Glomerular endothelial cell (primary cell): ENCODE measurements at places on chromosomes 2 and 18. TPM values are rescaled to one million over a fixed set of nuclear protein-coding genes. Genes with fewer than 3 reads are reported as not detected.
A peak's percentile ranks its signal among the peaks of the same experiment; 100 is the strongest.

STEAP3 gene
- total RNA-seq = 17.4 and 23.8 TPM in 2 replicates

CCT4 gene
- total RNA-seq = 122 and 143 TPM in 2 replicates

DNA sequence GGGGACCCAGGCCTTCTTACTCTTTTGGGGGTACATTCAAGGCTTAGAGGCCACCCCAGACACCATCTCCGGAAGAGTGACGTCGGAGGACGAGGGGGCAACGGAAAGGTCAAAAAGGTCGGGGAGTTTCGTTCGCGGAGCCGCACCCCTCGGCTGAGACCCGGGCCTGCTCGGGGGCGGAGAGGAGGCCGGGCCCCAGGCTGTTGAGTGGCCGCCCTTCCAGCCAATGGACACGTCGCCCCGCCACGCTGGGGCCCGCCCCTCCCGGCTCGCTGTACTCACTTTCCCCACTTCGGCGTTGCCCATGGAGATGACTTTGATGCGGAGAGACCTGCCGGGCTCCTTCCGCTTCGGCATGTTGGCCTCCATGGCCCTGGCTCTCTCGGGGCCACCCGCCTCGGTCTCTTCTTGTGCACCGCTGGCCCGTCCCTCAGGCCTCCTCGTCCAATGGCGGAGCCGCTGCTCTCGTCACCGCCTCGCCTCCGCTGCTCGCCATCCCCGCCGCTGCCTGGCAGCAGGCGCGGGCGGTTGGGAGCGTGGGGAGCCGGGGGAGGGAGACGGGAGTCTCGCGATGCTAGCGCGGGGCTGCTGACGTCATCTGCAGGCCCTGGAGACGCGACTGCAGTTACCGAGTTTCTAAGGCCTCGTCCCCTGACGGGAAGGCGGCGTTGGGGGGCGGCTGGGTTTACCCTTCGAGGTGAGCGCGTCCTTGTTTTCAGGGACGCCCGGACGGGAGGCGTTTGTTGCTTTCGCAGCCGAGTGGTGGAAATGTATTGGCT, at the start of gene DNAJC27:
DNAJC27 (minus strand) TSS at position 420 of the 779 bp plus-strand sequence; CDS start at position 369, 51 bp downstream.
- DNase-seq = peak; percentile 82

DNA sequence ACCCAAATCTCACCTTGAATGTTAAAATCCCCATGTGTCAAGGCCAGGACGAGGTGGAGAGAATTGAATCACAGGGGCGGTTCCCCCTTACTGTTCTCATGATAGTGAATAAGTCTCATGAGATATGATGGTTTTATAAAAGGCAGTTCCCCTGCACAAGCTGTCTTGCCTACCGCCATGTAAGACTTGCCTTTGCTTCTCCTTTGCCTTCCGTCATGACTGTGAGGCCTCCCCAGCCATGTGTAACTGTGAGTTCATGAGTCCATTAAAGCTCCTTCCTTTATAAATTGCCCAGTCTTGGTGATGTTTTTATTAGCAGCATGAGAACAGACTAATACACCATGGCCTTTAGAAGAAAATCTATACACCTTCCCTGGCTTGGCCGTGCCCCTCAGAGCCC, 7.4 kb upstream of the MBP start:
- no peak for DNase-seq

SFTPB gene
- total RNA-seq = not detected in 2 replicates

GRCh38 chr18:23071285-23071684, 64.0 kb upstream of the CABLES1 start:
- no peak for DNase-seq

GRCh38 chr2:231992888-231993287, 31.4 kb downstream of the DIS3L2 start:
- no peak for DNase-seq

CYB5A gene
- total RNA-seq = 78.1 and 133 TPM in 2 replicates

DNA sequence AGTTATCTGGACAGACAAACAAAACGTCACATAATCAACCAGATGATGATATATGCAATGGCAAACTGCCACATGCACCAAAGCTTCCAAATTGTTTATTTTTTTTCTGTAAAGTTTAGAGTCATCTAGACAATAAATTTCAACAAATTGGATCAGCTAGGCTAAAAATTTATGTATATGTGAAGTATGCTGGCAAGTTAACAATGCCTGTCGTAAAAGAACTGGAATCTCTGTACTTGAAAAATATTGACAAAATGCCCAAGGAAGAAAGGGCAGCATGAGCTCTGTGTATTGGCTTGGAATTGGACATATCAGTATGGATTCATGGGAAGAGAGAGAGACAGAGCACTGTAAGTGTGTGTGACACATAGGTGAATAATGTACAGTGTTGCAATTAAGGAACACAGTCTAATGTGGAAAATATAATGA, 309.8 kb downstream of the ERBB4 start:
- no peak for DNase-seq

DNA sequence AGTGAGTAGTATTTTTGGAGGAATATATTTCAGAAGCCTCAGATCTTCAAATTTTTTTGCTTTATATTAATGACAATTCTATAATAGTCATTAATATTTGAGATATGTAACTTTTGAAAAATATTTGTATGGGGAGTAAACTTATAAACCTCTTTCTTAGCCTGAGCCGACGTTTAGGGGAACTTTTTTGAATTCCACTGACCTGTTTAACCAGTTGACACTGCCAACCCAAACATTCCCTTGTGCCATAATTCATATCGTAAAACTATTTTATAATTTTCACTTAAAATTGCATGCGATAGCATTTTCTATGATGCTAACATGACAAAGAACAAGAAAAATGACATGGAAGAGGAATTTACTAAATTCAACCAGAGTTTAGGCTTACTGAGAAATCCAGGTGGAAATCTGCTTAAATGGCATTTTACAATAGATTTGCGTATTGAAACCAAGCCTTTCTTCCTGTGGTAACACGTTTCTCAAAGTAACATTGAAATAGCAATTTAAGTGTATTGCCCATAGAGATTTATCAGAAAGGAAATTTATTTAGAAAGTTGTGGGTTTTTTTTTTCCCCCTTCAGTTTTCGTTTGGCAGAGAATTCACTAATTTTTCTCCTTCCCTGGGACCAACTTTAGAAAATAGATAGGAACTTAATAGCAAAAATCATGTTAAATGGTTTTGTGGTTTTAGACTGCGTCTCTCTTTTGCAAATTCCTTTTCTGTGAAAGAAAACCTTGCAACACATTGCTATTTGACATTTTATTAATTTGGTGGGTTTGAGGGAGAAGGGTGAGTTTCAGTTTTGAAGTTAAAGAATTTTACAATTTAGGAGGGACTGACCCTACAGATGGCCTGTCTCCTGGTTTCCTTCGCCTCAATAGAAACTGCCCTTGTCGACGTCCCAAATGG, 77.4 kb downstream of the TANC1 start:
- no peak for DNase-seq

DNA sequence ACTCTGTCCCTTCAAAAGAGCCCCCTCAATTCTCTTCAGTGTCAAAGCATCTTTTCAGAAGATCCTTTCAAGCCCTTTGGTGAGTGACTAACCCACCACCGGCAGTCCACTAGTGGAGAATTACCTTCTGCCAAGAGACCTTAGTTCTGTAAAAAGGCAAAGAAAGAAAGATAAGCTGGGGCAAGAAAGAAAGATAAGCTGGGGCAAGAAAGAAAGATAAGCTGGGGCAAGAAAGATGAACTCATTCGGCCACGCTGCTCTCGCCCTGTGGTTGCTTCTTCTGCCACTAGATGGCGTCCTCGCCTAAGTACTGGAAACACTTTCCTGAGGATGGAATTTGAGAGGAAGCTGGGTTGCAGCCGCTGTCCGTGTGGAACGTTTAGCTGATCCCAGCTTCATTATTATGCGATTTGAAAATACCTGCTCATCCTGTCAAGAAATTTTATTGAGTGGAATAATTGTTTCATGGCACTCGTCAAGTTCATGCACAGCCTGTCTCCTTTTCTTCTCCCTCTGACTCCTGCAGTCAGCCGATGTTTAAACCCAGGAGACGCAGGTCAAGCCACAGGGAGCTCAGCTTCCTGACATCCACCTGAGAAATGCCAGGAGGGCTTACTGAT, 17.3 kb upstream of the ANXA4 start:
- DNase-seq = peak; percentile 44

GRCh38 chr2:101327863-101328394, 19.4 kb upstream of the RNF149 start:
- no peak for DNase-seq

CABYR gene
- total RNA-seq = 3.0 and 6.0 TPM in 2 replicates

- no peak for DNase-seq
These were observed 24.8 kb downstream of the RAB27B start for GRCh38 chr18:54852780-54853675.

PXDN gene
- total RNA-seq = 1,281 and 1,930 TPM in 2 replicates

DNA sequence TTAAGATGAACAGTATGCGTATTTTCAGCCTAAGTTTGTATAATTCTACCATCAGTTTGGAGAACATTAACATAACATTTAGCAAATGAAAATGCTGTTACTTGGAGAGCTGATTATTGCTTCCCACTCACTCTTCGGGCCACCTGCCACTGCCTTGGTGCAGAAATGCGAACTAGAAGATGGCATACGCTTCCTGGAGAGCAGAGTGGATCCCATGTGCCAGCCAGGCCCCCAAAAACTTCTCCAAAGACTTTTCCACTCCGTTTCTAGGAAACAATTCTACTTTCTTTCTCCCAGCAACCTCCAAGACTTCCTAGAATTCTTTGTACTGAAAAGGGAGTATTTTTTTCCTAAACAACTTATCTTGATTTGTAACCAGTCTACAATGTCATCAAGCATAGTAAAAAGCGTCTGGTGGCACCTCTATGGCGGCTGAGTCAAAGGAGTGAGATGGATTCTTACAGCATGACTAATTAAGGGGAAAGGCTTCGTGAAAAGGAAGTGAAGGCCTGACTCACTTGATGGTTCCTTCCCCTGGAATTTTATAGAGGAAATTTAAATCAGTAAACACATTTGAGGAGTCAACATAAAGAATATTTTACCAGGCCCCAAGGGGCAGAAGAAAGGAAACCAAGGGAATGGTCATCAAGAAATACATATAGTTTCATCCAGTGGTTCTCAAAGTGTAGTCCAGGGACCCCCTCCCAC, 36.6 kb downstream of the FEZ2 start:
- peak; percentile 91 for DNase-seq

XIRP2 gene
- 2.8 and 6.5 TPM in 2 replicates for total RNA-seq

ACOXL gene
- 0.10 TPM in 1 of 2 replicates, not detected in the other for total RNA-seq

GRCh38 chr18:79496978-79497637, 101.4 kb downstream of the NFATC1 start:
- DNase-seq = no peak

DNA sequence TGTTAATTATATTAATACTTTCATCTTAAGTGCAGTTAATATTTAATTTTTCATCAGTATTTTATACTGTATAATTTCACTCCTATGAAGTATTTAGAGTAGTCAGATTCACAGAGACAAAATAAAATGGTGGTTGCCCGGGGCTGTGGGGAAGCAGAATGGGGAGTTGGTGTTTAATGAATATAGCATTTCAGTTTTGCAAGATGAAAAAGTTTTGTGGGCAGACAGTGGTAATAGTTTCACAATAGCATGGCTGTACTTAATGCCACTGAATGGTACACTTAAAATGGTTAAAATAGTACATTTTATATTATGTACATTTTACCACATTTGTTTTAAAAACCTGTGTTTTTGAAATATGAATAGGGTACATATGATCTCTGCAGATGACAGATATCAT, 31.2 kb downstream of the CFAP221 start:
- no peak for DNase-seq

NLRC4 gene
- not detected in 2 replicates for total RNA-seq

- no peak for DNase-seq
These were observed 58.0 kb upstream of the EDAR start for GRCh38 chr2:109046925-109047508.

MAIP1 gene
- total RNA-seq = 13.7 and 27.1 TPM in 2 replicates

DNA sequence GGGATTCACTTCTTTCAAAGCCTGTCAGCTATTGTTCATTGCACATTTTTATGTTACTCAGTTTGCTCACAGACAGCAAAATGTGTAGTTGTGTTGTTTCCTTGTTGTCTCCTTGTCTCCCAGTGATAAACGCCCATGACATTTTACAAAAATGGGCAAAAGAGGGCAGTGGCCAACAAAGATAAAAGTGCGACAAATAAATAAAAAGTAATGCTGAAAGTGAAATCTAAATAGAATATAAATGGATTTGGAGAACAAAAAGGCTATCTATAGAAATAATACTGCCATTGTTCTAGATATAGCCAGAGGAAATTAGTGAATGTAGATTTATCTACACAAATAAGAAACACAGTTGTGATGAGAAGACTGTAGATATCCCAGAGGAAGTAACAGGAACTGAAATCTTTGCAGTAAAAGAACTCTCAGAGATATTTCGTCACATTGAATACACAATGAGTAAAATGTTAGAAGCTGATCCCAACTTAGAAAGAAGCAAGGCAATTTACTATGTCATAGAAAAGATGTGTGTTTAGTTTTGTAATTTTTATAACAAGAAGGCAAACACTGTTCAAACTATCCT, 1186.2 kb upstream of the FAM98A start:
- no peak for DNase-seq

- no peak for DNase-seq
These were observed 317.0 kb downstream of the CYP26B1 start for GRCh38 chr2:71830497-71831192.

DSG1 gene
- 0.15 TPM in 1 of 2 replicates, not detected in the other for total RNA-seq

DNA sequence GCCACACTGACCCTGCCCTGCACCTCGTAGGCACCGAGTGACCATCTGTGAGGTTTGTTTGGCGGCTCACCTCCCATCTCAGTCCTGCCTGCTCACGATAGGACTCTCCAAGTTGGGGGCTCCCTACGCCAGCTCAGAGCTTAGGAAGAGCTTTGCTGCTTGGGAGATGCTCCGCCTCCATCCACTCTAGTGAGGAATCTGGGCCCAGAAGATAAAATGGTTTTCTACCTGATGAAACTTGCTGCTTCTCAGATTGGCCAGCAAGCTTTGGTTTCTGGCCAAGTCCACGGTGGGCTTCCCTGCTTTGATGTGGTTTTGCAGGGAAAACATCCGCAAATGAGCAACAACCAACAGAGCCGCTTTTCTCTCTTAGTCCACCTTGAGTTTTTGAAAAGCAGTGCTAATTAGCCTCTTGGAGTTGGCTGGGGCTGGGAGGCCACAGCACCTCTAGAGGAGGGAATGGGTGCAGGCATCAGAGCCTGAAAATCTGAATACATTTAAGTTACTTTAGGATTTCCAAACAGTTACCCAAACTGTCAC, 42.2 kb downstream of the THNSL2 start:
- DNase-seq = no peak

UGT1A4 gene
- total RNA-seq = 0.12 TPM in 1 of 2 replicates, not detected in the other

RFTN2 gene
- total RNA-seq = 4.6 and 6.3 TPM in 2 replicates

- no peak for DNase-seq
These were observed 397.8 kb downstream of the METTL4 start for GRCh38 chr18:2173486-2173885.

DNA sequence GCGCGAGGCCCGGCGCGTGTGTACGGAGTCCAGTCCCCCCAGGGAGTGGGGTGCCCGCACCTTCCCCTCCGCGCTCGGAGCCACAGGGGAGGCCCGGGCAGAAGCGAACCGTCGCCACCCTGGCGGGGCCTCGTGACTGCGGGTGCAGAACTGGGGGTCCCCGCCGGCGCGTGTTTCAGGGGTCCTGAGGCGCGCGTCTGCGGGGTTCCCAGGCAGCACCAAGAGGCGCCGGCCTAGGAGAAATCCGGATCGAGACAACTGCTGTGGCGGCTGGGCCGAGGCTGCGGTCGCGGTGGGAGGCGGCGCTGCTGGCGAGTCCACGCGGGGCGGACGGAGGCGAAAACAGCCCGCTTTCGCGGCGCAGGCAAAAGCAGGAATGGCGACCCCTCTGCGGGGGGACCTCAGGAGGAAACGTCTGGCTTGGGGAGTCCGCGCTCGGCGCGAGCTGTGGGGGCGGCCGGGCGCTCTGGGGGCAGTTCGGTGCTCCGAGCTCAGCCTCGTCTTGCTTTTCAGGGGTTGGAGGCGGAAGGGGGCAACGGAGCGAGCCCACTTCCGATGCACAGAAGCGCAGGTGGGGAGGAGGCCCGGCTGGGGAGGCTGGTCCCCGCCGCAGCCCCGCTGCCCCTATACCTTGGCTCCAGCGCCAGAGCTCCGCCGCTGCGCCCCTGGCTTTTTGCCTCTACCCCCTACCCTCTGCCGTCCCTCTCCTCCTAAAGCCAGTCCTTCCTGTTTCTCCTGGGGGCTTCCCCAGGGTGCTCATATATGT, 81.5 kb upstream of the LDLRAD4 start:
- DNase-seq = no peak
